ENCODE measurements at places on chromosomes 12 and 14.

DNA sequence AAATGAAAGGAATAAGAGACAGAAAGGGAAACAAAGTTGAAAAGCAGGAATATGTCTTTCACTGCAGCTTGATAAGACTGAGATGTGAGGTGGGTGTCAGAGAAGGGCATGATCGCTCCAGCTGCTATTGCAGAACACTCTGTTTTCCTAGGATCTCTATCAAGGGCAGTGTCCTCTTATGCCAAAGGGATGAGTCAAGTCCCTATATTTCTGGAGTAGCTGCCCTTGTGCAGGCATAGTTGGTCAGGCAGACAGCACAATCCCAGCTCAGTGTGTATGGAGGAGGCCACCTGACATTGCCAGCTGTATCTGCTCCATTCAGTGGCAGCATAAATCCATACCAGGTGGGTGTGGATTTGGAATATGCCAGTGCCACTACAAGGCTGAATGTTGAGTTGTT is 101.6 kb downstream of the DAD1 start:
- DNase-seq = no peak

DNA sequence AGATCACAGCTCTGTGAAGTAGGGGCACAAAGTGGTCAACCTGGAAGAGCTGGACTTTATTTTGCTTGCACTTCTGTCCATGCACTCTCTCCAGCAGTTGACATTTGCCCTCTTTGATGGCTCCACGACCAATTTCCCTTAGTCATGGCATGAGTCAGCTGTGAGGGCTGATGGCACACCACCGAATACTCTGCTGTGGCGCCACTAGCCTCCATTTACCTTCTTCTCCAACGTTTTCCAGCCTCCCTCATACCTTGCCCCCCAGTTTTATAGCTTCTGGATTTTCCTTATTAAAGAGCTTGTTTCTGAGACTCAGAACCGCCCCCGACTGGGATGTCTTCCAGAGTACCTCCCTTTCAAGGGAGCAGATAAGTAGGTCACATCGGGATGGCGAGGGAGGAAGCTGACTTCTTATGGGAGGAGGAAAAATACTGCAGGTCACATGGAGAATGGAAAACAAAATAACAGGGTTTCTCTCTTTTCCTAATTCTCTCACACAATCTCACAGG is 17.6 kb downstream of the NINJ2 start:
- no peak for DNase-seq

DNA sequence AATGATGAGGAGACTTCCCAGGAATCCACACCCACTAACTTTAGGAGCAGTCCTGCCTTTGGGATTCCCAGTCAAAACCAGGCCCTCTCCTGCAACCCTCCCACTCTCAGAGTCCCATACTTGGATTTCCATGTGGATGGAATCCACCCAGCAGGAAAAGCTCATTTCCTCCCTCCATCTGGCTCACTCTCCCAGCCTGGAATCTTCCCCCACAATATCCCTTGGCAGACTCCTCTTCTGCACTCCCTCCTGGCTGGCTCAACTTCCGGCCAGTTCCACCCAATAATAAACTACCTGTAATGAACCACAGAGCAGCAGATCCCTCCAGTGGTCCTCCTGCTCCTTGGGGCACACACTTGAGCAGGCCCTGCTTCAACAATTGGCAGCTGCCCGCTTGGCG is 102.8 kb upstream of the EGLN3 start:
- DNase-seq = no peak

GRCh38 chr12:25293653-25294052 is 42.9 kb upstream of the KRAS start:
- DNase-seq = no peak

GRCh38 chr12:107736914-107737313 is 24.0 kb downstream of the PRDM4 start:
- no peak for DNase-seq

DNA sequence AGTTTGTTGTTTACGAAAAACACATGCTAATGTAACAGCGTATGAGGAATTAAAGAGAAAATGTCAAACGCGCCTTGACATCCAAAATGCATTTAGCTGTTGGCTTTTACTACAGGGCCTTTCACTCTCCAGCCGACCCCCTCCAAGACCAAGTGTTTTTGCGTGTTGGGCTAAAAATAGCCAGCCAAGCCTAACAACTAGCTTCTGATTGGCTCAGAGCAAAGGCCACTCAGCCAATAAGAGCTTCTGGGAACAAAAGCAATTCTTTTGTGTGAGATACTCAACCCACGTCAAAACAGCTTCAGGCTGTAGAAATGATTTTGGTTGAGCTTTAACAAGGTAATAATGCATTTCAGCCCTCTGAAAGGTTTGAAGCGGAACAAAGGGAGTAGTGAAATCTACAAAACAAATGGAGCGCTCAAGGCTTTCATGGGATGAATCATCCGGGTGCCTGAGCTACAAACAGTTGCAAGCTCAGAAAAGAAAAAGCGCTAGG is 198.7 kb upstream of the DCN start:
- DNase-seq = no peak

DNA sequence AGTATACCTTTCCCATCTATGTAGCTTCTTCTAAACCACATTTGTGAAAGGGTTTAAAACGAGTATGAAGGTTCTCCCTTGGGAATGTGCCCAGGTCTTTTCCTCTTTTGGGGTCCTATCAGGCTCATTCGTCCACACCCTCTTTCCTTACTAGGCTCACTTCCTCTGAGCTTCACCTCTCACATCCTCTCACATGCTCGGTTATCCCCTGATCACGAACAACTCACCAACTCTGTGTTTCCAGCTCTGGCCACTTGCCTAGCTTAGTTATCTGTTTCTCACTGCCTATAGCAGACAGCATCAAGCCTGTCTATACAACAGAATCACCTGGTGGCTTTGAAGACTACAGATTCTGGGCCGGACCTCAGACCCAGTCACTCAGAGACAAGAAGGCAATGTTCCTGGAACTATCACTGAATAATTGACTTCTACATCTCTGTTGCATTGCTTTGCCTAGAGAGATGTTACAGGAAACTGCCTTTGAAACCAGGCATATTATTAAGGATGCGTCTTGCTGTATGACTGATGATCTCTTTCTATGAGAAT is 158.2 kb downstream of the FOXN3 start:
- DNase-seq = no peak

DNA sequence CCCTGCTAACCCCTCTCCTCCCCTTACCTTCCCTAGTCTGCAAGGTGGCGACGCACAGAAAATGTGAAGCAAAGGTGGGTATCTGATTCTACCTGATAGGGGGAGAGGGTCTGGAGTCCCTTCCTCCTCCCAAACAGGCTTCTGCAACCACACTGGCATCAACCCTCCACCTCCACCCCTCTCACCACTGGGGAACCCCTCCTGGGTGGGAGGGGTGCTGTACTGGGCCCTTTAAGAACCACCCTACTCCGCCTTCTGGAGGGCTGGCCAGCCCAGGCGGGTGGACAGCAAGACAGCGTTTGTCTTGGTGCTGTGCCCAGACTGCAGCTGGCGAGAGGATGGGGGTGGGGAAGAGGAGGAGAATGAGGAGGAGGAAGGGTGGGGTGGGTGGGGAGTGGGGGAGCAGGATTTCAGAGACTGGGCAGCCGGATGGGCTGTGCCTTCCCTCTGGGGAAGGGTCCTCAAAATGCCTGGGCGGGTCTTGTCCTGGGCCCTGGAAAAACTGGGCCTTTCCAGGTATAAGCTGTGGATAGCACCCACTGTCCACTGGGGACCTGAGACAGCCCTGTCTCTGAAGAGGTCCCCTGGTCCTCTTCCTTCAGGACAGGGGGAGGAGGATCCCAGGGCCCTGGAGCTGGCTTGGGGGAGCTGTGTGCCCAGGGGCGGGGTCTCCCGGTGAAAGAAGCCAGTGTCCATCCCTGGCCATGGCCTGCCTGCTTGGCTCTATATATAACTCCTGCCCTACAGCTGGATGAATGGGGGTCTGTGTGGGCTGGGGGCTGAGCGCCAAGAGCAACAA is 2.8 kb downstream of the TNS2 start:
- no peak for DNase-seq

DNA sequence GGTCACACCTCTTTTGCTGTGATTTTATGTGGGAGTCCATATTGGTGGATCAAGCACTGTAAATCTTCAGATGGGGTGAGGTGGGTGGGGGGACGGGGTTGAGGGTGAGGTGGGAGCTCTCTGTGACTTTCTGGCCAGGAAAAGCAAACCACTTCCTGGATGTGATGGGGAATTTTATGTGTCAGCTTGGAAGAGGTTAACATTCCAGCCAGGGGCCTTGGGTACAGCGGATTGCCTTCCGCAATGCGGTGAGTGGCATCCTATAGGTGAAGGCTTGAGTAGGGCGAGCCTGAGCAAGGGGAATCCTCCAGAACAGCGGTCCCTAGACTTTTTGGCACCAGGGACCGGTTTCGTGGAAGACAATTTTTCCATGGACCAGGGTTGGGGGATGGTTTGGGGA is 36.2 kb downstream of the DLK1 start:
- no peak for DNase-seq

- no peak for DNase-seq
Measured at GRCh38 chr12:27493260-27493940, 30.6 kb upstream of the PPFIBP1 start.

DNA sequence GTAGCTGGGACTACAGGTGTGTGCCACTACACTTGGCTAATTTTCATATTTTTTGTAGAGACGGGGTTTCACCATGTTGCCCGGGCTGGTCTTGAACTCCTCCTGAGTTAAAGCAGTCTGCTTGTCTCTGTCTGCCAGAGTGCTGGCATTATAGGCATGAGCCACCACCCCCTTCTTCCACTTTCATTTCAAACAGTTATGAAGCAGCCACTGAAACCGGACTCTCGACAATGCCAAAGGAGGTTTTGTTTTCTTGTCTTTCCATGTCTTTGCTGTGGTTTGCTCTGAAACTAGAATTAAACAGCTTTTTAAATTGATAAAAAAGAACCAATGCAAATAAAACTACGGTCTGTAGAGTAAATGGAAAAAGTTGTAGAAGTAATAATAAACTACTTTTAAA is 30.4 kb downstream of the RAP1B start:
- DNase-seq = no peak

GRCh38 chr12:113263431-113263963 is 42.2 kb downstream of the TPCN1 start:
- DNase-seq = no peak

DNA sequence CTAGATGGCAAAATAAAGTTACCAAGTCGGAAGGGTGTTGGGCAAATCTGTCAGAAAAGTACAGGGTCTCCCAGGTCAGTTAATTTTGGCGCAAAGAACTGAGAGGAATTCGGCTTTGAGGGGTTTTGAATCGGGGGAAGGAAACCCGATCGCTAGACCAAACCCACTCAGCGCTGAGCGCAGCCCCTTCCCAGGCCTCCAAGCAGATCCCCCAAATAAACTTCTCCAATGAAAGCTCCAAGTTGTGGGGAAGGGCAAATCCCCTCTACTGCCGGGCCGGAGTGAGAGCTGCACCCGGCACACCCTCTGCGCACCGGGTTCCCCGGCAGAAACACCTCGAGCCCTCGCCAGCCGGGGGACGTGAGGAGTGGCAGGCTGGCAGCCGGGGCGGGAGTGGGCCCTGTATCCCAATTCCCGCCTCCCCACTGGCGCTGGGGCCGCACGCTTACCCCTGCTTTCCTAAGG is 441 bp downstream of the E2F7 start:
- DNase-seq = no peak

DNA sequence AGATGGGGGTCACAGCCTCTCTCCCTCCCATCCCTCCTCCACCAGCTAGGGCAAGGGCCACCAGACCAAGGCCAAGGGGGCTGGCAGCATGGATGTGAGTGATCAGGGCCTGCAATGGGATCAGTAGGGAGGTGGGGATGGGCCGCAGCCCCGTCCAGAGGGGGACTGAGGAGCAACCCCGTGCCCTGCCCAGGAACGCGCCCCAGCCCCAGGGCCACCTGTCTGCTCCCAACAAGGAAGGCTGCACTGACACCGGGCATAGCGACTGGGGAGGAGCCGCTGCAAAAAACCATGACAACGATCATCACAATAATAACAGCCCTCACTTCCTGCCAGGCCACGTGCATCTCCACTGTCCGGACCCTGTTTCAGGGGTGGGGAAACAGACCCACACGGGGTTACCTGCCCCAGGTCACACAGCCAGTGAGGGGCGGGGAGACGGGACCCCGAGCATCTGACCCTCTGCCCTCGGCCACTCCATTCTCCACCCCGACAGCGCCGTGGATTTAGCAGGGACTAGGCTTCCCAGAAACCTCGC is 24.3 kb downstream of the NCOR2 start:
- DNase-seq = no peak

DNA sequence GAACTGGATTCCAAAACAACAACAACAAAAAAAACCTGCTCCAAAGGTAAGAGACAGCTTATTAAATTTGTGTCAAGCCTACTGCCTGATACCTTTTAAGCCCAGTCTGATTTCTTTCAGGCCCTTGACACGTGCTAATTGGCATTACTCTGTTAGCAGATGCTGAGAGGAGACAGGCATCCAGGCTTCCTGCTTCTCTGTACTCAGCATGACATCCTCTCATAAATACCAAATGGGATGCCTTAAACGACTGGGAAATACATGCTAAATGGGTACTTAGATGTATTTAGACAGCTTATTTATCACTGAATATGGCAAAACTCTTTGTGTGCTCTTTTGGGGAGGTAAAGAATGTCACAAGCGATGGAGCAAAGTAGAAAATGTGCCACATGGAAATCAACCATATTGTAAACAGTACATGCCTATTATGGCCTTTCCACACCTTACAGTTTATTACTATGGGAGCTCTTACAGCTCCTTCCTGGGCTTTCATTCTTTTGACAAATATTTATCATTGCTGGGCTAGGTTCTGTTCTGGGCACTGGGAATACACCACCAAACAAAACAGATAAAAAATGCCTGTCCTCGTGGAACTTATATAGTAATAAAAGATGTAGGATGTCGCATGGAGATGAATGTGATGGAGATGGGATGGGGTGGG is 11.5 kb upstream of the PCED1B start:
- no peak for DNase-seq

DNA sequence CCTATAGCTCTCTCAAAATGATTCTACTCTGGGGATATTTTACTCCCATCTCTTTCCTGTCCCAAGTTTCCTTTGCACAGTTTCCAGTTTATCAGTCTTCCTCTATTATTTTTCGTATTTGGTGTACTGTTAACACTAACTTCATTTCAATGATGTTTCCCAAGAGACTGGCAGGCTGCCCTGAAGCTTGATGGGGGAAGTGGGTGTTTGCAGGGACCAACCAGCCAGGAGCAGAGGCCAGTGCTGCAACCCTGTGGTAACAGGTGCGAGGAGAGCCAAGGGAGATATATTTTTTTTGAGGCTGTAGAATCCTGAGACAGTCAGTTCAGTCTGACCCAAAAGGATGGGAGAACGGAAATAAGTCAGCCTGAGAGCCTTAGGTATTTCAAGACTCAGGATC is 11.8 kb upstream of the CEBPE start:
- DNase-seq = no peak

- DNase-seq = no peak
Measured at GRCh38 chr14:42293180-42293579, 686.5 kb downstream of the LRFN5 start.

GRCh38 chr12:43736927-43737440 is 21.6 kb downstream of the PUS7L start:
- no peak for DNase-seq

- DNase-seq = no peak
Measured at GRCh38 chr12:56600753-56601152, 29.4 kb downstream of the BAZ2A start.

- DNase-seq = no peak
Measured at GRCh38 chr12:89951050-89951693, 242.5 kb upstream of the ATP2B1 start.

Data from activated naive CD4-positive, alpha-beta T cell (primary cell).